ENCODE measurements at places on chromosomes 5 and 9. TPM values are rescaled to one million over a fixed set of nuclear protein-coding genes. Genes with fewer than 3 reads are reported as not detected.

RNF183 gene
- polyA plus RNA-seq, result not detected

OCLN gene
- 6.5 TPM for polyA plus RNA-seq

CCDC183 gene
- 5.3 TPM for polyA plus RNA-seq

LCN1 gene
- polyA plus RNA-seq, result not detected

ADAMTS2 gene
- polyA plus RNA-seq, result 0.12 TPM

GMCL2 gene
- polyA plus RNA-seq, result not detected

GRCh38 chr9:69308206-69308931 lies 16.6 kb upstream of the ENTREP1 start:
- DNase-seq, result no peak

GRCh38 chr5:78514427-78515330 lies 133.9 kb downstream of the LHFPL2 start:
- no peak for DNase-seq

GRCh38 chr9:113471566-113471965 lies 8.0 kb downstream of the RGS3 start:
- DNase-seq, result no peak

DNA sequence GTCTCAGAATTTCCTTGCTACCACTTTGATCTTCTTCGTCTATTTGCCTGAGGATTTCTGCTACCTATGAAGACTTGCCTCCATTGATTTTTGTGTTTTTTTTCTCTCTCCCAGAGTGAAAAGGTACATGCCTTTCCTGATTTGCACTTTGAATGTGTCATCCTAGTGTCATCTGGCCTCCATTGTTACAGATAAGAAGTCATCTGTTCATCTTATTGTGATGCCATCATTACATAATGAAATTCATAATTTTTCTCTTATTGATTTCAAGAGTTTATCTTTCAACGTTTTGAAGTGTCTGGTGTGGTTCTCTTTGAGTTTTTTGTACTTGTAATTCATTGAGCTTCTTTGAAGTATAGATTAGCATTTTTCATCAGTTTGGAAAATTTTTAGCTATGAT lies 144.8 kb downstream of the SH3GL2 start:
- DNase-seq, result no peak

DNA sequence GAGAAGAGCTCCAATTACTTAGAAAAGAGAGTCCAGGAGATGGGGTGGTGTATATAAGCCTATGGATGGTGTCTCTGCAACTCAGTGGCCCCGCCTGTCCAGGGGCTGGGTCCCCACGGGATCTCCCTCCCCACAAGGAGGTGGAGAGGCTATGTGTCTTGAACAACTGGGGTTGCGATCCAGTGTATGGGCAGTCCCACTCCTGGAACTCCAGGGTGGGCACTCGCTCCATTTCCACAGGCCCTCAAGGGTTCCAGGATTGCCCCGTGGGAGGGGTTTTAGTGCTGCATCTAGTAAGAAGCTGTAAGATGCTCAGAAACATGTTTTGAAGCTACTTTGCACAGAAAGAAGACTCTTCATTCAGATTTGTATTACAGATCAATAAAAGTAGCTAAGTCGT lies 558 bp upstream of the SMAD5 start:
- DNase-seq, result peak; percentile 24

DNA sequence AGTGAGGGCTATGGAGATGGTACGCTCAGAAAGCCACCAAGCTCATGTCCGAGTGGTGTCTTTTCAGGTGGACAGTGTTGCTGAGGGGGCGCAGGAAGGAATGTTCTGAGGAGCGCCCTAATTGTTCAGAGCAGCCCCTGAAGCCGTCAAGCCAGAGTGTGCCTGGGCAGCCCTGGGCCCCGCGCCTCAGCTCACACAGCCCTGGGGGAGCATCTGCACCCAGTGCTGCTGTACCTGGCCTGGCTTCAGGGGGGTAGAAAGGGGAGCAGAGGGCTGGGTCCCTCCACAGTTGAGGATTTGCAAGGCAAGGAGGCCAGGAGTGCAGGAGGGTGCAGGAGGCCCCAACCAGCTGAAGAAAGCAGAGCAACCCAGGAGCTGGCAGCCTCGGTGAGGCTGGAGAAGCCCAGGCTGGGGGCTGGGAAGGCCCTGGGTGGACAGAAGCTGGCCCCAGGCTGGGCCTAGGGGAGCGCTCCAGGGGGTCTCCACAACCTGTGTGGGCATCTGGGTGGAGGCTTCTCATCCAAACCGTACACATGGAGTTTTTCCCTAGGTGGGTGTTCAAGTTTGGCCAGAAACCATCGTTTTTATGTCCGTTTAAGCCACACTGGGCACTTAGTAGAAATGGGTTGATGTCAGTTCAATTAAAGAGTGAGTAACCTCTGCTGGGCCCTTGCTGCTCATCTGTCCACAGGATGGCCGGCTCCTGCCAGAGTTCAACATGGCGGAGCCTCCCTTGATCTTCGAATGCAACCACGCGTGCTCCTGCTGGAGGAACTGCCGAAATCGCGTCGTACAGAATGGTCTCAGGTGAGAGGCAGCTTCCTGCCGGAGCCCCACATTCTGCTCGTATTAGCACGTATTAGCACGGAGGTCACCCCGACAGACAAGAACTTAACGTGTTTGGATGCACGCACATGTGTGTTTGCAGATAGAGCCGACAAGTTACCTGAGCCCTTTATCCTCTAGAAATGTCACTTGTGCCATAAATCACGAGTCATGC lies 62.0 kb upstream of the CACNA1B start:
- DNase-seq, result no peak

- DNase-seq, result no peak
Measured at GRCh38 chr5:116420540-116420939, 154.1 kb downstream of the SEMA6A start.

DNA sequence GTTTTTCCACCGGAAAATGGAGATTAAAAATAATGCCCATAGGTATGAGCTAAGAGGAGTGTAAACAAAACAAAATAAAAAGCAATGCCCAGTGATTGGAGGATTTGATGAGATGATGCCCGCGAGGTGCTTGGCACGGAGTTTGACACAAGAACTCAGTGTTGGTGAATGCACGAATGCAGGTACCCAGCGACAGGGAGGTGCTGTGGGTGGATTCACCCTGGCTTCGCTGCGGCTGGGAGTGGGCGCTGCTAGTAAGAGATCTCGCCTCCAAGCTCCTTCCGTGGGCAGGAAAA lies 526 bp upstream of the STXBP1 start:
- no peak for DNase-seq

DNA sequence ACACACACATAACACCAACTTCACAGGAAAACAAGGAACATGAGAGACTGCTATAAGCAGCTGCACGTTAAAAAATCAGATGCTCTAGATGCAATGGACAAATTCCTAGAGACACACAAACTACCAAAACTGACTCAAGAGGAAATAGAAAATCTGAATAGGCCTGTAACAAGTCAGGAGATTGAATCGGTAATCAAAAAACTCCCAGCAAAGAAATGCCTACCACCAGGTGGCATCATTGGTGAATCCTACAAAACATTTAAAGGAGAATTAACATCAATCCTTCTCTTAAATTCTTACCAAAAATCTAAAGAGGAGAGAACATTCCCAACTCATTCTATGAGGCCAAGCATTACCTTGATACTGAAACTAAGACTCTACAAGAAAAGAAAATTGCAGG lies 54.9 kb downstream of the NDST1 start:
- DNase-seq, result no peak

- DNase-seq, result no peak
Measured at GRCh38 chr5:172361566-172362238, 78.1 kb upstream of the UBTD2 start.

DNA sequence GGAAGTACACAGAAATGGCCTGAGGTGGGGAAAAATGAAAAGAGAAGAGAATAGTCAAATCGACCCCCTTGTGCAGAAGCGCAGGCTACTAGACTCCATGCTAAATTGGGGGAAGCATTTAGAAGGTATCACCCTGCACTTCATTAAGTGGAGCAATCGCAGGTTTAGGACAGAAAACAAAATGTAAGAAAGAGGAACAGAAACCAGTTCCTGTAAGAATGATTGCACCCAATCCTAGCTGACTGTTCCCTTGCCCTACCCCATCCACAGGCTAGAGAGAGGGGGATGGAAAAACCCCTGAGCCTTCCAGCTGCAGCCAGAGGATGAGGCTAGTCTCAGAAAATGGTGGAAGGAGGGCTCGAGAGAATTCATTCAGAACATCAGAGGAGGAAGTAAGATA lies 23.9 kb upstream of the PPP1R2B start:
- DNase-seq, result no peak

DNA sequence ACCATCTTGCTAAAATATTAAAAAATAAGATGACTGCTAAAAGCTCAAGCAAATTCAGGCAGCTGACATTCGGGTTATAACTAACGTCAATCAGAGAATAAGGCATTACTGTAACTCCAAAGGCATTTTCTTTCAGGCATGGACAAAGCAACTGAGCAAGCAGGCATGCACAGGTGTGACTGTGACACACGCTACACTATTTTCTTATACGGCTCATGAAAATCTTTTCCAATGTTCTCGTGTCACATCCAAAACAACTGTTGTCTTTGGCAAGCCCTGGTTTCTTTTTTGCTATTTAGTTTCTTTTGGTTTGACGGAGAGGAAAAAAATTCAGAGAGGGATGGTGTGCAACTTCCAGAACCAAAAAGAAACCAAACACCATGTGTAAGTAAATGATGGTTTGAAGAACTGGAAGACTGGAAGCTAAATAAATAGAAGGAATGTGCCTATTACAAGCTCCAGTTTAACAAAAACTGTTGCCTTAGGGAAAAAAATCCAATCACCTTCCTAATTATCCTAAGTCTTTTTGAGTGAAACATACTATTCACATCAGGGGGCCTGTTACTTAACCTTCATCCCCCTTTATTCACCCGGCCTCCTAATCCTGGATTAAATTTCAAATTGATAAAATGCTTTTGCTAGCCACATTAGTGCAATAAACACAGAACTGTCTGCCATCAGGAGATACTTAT lies 277.6 kb downstream of the PSAT1 start:
- no peak for DNase-seq

DNA sequence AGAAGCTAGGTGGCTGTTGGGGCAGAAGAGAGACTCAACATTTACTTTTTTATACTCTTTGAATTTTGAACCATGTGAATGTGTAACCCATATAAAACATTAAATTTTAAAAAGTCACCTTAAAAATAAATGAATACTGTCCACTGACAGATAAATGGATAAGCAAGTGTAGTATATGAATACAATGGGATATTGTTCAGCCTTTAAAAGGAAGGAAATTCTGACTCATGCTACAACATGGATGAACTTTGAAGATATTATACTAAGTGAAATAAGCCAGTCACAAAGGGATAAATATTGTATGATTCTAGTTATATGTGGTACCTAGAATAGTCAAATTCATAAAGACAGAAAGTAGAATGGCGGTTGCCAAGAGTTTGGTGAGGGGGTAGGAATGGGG lies 113.9 kb downstream of the TMEM174 start:
- DNase-seq, result no peak

DNA sequence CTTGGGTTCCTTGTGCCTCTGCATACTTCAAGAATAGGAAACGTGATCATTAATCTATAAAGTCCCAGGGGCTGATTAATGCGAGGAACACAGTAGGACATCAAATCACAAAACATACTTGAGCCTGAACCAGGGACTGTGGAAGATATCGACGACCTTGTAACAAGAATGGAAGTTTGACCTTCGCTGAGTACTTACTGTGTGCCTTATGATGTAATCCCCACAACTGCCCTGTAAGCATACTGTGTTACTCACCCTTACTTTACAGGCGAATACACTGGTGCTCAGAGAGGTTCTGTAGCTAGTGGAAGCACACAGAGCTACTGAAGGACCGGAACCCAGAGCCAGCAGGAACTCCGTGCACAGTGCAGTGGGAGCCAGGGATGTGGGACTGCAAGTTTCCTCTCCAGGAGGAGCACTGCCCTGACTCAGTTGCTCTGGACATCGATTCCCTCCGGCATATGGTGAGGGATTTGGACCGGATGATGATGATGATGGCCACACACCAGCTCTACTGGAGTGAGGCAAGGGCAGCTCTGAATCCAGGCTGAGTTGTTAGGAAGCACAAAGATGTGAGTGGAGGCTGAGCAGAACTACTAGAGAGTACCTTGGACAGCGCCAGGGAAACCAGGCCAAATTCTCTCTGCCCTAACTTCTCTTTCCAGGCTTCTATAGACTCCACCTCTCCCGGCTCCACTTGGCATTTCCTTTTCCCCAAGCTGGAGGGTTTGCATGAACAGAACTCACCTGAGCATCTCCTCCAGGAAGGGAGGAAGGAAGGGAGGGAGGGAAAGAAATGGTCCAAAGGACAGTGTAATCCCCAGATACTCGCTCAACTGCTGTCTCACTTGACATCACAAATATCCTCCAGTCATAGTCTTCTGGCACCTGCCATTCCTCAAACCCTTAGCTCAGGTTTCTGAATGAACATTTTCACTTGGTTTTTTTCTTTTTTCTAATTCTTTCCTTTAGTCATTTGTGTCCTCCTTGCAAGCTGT lies 1.5 kb upstream of the GABBR2 start:
- DNase-seq, result no peak

DNA sequence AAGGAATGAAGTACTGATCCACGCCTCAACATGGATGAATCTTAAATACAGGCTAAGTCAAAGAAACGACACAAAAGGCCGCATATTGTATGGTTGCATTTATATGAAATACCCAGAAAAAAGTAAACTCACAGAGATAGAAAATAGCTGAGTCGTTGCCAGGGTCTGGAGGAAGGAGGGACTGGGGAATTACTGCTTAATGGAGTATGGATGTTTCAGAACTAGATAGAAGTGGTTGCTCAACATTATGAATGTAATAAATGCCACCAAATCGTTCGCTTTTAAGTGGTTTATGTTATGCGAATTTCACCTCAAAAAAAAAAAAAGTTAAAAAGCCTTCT lies 784 bp upstream of the MSANTD3 start:
- peak; percentile 29 for DNase-seq

DNA sequence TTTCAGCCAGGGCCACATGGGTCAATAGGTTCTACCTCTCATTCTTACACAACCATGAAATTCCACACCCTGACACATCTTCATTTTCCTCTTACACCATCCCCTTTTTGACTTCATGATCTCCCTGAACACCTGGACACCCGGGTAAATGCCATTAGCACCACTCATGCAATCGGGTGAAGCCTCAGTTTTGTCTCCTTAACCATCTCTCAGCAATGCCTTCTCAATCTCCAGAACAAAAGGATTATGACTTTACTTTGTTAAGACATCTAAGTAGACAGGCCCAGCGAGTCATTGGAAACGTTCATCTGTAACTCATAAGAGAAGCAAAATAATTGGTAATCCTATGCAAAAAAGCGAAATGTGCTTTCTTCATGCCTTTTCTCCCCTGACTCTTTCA lies 49.9 kb downstream of the ADAMTS12 start:
- no peak for DNase-seq

DNA sequence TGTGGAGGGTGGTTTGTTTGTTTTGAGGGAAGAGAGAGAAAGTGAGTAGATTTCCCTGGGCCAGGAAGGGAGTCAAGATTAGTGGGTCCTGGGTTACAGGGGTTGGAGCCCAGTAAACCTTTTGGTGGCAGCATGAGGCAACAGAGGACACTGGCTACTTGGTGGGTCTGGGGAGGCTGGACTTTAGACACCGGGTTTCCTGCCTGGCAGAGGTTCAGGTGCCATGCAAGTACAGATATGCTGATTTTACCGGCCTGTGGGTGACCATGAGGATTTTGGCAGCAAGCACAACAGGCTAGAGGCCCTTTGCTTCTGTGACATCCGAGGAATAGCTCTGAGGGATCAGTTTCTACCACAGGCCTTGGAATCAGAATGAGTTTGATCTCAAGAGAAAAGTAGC lies 18.9 kb downstream of the MAST4 start:
- no peak for DNase-seq
